ENCODE measurements at places on chromosomes 4 and X. TPM values are rescaled to one million over a fixed set of nuclear protein-coding genes. Genes with fewer than 3 reads are reported as not detected.

DNA sequence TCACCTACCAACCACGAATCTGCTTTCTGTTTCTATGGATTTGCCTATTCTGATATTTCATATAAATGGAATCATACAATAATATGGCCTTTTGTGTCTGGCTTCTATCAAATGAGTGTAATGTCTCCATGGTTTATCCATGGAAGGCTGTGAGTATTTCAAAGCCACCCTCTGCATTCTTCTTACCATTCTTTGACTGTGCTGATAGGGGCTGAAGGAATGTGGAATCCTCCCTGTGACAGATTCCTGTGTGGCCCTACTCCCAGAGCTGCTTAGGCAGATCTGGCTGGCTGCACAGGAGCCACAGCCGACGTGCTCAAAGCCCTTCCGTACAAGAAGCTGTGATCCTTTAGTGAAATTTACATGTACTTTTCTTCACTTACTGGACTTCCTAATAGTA lies 163.2 kb downstream of the HS6ST2 start:
- H3K4me1 ChIP-seq: no peaks in the 10 kb centered on the region
- DNase-seq: no peak
- H3K27ac ChIP-seq: no peak overlapping the region
- H3K4me3 ChIP-seq: no peak overlapping the region
- peaks cover 45% of the 10 kb centered on the region for H3K27me3 ChIP-seq

DNA sequence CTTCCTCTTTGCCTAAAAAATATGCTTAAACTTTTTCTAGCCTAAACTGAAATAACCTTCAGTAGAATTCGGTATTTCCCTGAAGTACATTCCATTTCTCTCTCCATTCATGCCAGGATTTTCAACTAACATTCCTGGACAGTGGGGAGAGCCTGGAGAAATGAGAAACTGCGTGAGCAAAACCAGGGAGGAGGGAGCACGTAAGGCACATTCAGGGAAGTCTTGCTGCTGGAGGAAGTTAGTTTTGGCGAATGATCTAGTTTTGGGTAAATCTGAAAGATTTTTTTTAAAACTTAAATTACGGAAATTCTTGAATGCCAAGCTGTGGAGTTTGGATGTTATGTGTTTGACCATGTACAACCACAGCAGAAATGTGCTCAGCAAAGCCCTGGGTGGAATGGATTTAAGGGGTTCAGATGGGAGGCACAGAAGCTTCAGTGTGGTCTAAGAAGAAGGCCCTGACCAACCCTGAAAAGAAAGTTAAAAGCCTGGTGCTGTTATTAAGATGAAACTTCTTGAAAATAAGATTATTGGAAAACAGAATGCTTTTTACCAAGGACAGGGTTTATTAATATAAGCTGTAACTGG lies 347.8 kb downstream of the ANK2 start:
- no peaks in the 10 kb centered on the region for H3K36me3 ChIP-seq
- H3K4me3 ChIP-seq: no peak overlapping the region
- no peaks in the 10 kb centered on the region for H3K4me1 ChIP-seq
- H3K27ac ChIP-seq: no peak overlapping the region
- H3K27me3 ChIP-seq: no peaks in the 10 kb centered on the region

DNA sequence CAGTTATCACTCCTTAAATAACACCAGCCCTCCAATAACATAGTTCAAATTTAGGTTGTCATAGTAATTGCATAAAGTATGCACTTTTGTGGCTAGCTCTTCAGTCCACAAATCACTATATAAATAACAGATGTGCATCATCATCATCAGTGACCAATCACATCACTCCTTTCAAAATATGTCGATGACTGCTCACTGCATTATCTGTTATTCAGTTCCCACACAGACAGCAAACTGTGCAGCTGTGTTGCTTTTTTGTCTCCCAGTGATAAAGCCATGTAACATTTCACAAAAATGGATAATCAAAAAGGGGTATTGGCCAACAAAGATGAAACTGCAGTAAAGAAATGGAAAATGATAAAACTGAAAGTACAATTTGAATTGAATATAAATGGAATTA lies 205.4 kb downstream of the DCLK2 start:
- H3K36me3 ChIP-seq: no peaks in the 10 kb centered on the region
- no peaks in the 10 kb centered on the region for H3K4me1 ChIP-seq
- H3K4me3 ChIP-seq: no peak overlapping the region
- no peak for DNase-seq

DNA sequence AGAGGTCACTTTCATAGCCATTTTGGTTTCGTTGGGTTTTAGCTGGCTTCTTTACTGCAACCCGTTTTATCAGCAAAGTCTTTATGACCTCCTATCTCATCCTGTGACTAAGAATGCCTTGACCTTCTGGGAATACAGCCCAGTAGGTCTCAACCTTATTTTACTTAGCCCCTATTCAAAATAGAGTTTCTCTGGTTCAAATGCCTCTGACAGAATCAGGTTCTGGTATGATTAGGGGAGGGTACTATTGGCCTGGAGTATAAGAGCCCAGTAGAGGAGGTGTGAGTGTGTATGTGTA lies 95.4 kb upstream of the RAB40AL start:
- no peak overlapping the region for H3K4me3 ChIP-seq
- DNase-seq: no peak
- no peaks in the 10 kb centered on the region for H3K36me3 ChIP-seq
- H3K27me3 ChIP-seq: no peaks in the 10 kb centered on the region

DNA sequence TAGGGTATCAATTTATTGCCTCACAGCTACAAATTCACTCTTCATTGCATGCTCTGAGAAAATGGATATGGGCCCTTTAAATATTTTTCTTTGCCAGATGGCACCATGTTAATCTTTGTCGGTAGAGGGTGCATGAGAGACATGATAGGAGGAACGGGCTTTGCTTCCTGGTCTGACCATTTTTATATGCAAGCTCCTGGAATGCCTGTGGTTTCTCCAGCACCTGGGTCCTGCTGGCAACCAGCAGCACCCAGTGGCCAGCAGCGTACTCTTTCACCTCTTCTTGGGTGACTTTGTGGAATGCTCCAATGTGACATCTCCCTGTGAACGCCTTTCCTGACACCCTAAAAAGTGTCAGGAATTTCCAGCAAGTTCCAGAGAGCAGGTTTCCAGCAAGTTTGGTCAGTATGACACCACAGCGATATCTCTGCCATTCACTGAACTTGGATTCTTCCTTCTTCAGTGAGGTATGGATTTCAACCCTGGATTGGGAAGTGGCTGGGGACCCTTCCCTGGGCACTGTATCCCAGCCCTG lies 140.3 kb upstream of the PGRMC2 start:
- no peaks in the 10 kb centered on the region for H3K27me3 ChIP-seq
- peak; percentile 42 for DNase-seq
- no peaks in the 10 kb centered on the region for H3K4me1 ChIP-seq
- no peak overlapping the region for H3K4me3 ChIP-seq
- H3K27ac ChIP-seq: no peak overlapping the region

DNA sequence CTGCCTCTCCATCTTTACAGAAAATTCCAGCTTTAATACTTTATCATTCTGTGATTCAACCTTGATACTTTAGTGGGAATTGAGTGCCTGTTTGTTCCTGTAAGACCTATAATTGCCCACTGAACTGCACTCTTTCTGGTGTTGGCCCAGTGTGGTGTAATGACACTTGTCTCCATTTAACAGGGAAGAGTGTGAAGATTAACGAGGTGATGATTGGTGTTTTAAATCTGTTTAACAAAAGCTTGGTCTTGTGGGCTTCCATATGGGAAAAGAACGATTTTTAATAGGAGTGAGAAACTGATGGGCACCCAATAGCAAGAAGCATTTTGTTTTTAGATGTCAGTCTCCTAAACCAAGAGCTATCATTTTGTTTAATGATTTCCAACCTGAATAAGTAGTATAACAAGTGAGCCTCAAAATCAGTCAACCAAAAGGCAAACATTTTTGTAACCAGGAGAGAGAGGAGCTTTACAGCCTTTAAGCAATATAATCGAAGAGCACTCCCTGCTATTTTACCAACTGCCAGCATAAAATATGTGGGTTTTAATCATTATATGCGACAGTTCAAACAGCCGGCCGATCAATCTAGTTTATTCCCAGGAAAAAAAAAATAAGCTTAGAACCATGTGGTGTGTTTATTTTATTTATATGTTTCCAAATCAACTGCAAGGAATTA lies 50.2 kb downstream of the SUPT20HL1 start:
- no peak for DNase-seq
- no peak overlapping the region for H3K4me3 ChIP-seq
- H3K4me1 ChIP-seq: no peaks in the 10 kb centered on the region
- no peaks in the 10 kb centered on the region for H3K27me3 ChIP-seq

- no peaks in the 10 kb centered on the region for H3K4me1 ChIP-seq
- H3K27me3 ChIP-seq: no peaks in the 10 kb centered on the region
- no peak overlapping the region for H3K4me3 ChIP-seq
- no peak overlapping the region for H3K27ac ChIP-seq
Observed at GRCh38 chr4:4233610-4234009, 6.9 kb upstream of the OTOP1 start.

- DNase-seq: no peak
- H3K27me3 ChIP-seq: no peaks in the 10 kb centered on the region
- no peak overlapping the region for H3K4me3 ChIP-seq
Observed at GRCh38 chr4:121339307-121339706, 41.5 kb downstream of the QRFPR start.

DNA sequence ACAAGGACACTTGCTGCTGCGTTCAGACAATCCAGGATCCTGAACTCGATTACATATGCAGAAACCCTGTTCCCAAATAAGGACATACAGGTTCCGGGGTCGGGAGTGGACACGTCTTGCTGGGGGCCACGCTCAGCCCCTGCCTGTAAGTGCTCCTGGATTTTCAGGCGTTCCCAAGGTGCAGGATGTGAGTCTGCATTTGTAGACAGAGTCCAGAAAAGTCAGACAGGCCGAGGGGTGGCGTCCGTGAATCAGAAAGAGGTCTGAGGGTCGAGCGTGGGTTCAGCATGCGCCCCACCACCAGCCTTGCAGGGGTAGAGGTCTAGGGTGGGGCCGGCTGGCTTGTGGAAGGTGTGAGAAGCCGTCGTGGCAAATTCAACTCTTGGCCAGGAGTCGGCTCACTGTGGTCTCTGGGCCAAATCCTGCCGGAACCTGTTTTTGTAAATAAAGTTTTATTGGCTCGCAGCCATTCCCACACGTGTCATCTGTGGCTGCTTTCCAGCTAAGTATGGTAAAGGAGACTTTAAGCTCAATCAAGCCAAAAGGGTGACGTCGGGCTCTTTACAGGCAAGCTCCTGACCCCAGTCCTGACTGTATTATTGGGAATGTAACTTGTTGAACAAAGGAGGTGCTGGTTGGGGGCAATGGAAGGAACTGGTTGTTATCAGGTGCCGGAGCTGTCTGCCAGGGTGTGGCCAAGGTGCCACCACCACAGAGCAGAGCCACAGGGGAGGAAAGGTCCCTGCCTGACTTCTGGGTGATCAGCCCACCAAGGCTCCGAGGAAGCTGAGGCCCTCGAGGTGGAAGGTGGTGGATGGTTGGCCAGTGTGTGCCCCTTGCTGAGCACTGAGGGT lies 7.4 kb downstream of the DOK7 start:
- no peak overlapping the region for H3K4me3 ChIP-seq
- no peak for DNase-seq
- H3K4me1 ChIP-seq: no peaks in the 10 kb centered on the region
- no peak overlapping the region for H3K27ac ChIP-seq
- H3K36me3 ChIP-seq: no peaks in the 10 kb centered on the region
- H3K27me3 ChIP-seq: peaks cover 21% of the 10 kb centered on the region

Gene PSAPL1
- not detected for total RNA-seq

Gene MAGEB17
- 0.44 TPM for total RNA-seq

Gene MND1
- total RNA-seq: not detected

Gene PAGE5
- total RNA-seq: not detected
